A549 treated with GW870086 at 1 μM for 4 hours (cell line): ENCODE measurements at places on chromosomes 1 and 21. TPM values are rescaled to one million over a fixed set of nuclear protein-coding genes. Genes with fewer than 3 reads are reported as not detected.

Gene MPC2
- total RNA-seq: 43.1 to 81.3 TPM (median 78.9 TPM) in 5 replicates

Gene PLPP3
- 16.6 to 19.2 TPM (median 17.5 TPM) in 5 replicates for total RNA-seq

Gene ARHGAP30
- 0.07 to 0.14 TPM (median 0.10 TPM) in 4 of 5 replicates, not detected in the other for total RNA-seq

Gene NLRP3
- total RNA-seq: not detected in 5 replicates

Gene RHBDL2
- 1.8 to 2.3 TPM (median 1.9 TPM) in 5 replicates for total RNA-seq

Gene MATN1
- total RNA-seq: 0.05 to 0.17 TPM (median 0.14 TPM) in 4 of 5 replicates, not detected in the other

Gene VAMP4
- 3.3 to 5.1 TPM (median 4.1 TPM) in 5 replicates for total RNA-seq

Gene DNASE2B
- not detected in 5 replicates for total RNA-seq

Gene PGLYRP3
- total RNA-seq: not detected in 5 replicates

Gene CD48
- not detected in 5 replicates for total RNA-seq

Gene CCDC17
- total RNA-seq: 0.23 to 0.50 TPM (median 0.42 TPM) in 5 replicates

Gene ALPL
- total RNA-seq: 0.24 to 0.57 TPM (median 0.34 TPM) in 5 replicates

Gene REG4
- not detected in 5 replicates for total RNA-seq

Gene OLFM3
- not detected in 5 replicates for total RNA-seq

Gene GIPC2
- total RNA-seq: 0.05 TPM in 1 of 5 replicates, not detected in the others

Gene GJA9
- 0.06 to 0.08 TPM (median 0.07 TPM) in 3 of 5 replicates, not detected in the others for total RNA-seq

Gene BSND
- not detected in 5 replicates for total RNA-seq

Gene JMJD4
- total RNA-seq: 25.0 to 31.1 TPM (median 29.9 TPM) in 5 replicates

Gene RAB25
- total RNA-seq: not detected in 5 replicates
